Activated T-cell treated with anti-CD3 and anti-CD28 coated beads, Interleukin-2, amount 50 U/mL, for 1 hour (primary cell): ENCODE measurements at places on chromosomes 7 and 10.

GRCh38 chr7:151632750-151633515, 113.2 kb upstream of the RHEB start:
- peak; percentile 62 for DNase-seq

GRCh38 chr7:92133133-92133736, 1.0 kb downstream of the CYP51A1 start:
- DNase-seq: no peak

- no peak for DNase-seq
Observed at GRCh38 chr7:116679500-116679899, 7.5 kb downstream of the MET start.

DNA sequence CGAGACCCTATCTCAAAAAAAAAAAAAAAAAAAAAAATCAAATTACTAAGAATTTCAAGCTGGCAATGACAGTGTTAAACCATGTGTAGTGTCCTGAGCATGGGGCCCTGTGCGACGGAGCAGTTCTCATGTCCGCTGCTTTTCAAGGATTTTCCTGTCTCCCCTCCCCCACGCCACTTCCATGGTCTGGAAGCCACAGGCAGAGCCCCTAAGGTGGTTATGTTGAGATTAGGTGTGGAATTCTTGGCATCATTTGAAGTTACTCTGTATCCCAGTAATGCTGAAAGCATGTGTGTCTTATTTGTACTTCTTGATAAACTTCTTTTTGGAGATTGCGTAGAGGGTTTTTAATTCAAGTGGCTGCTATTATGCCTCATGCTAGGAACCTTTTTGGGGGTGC, 65.2 kb downstream of the PFKFB3 start:
- DNase-seq: no peak

- DNase-seq: no peak
Observed at GRCh38 chr10:123808906-123809305, 82.7 kb downstream of the CPXM2 start.

DNA sequence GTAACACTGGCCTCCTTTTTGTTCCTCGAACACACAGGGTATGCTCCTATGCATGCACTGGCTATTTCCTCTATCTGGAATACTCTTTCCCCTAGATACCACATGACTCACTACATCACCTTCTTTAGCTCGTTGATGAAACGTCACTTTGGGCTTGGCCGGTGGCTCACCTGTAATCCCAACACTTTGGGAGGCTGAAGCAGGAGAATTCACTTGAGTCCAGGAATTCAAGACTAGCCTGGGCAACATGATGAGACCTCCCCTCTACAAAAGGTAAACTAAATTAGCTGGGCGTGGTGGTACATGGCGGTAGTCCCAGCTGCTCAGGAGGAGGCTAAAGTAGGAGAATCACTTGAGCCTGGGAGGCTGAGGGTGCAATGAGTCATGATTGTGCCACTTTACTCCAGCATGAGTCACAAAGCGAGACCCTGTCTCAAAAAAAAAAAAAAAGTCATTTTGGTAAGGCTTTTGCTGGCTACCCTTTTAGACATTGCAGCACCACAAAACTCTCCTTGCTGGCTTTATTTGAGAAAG, 14.5 kb downstream of the ANKIB1 start:
- no peak for DNase-seq

DNA sequence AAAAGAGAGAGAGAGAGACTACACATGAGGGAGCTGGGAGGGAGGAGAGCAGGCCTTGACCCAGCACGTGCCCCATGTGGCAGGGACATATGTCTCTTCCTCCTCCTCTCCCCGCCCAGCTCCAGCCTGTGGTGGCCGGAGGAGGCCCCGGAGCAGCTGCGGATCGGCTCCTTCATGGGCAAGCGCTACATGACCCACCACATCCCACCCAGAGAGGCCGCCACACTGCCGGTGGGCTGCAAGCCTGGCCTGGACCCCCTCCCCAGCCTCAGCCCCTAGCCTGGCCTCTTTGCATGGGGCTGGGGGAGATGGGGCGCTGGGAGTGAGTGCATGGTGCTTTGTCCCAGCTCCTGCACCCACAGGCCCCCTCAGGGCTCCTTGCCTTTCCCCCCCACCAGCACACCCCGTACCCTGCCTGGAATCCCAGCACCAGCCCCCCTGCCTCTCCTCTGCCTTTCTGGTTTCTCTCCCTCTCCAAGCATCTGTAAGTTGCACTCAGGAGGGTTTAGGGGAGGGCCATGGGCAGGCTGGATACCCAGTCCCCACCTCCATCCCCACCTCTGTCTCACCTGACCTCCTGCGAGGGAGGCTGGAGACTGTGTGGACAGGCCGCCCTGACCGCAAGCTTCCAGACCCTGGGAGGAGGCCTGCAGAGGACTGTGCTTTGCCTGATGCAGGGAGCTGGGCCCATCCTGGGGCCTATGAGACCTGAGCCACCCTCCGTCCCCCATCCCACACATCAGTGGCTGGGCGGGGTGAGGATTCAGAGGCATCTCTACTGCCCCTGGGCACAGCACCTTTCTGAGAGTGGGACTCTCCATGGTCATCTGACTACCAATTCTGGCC, 4.8 kb downstream of the UPK3B start:
- no peak for DNase-seq

DNA sequence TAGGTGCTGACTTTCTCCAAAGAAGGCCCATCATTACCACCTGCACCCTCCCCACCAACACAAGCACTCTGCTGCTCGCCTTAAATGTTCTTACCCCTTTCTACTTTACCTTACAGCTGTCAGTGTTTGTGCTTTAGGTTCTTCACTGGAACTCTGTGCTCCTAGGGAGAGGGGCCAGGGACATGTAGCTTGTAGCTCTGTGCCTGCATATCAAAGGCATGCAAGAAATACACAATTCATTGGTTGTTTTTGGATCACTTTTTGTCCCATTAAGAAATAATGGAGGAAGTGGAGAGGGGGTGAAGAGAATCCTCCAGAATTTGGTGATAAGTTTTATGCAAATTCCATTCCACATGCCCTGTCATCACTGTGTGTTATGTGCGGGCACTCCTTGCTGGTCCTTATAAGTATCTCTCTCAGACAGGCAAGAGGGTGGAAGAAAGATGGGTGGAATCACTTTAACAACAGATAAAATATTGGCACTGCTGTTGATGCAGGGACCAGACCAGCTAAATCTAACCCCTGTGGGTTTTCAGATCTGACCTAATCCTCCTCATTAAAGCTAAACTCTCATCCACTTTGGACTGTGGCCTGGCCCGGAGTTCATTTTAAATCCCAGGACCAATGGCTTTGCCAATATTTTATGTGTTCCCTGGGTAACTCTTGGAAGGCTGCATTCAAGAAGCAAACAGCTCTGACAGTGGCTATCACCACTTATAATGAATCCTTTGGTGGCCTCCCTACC, 375.8 kb upstream of the NFE2L3 start:
- no peak for DNase-seq

- DNase-seq: no peak
Observed at GRCh38 chr10:10313149-10313835, 704.4 kb upstream of the CELF2 start.

DNA sequence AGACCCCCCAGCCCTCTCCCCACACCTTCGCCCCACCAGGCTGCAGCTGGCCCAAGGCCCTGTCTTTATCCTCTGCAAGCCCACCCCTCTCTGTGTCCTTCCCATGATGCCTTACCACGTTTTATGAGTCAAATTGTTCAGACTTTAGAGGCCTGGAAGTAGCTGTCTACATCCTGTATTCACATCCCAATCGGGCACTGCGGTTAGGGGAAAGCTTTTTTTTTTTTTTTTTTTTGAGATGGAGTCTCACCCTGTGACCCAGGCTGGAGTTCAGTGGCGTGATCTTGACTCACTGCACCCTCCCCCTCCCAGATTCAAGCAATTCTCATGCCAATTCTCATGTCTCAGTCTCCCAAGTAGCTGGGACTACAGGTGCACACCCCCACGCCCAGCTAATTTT, 121.5 kb upstream of the SH2B2 start:
- no peak for DNase-seq

GRCh38 chr7:110071192-110071591, 1019.7 kb upstream of the LRRN3 start:
- DNase-seq: no peak

DNA sequence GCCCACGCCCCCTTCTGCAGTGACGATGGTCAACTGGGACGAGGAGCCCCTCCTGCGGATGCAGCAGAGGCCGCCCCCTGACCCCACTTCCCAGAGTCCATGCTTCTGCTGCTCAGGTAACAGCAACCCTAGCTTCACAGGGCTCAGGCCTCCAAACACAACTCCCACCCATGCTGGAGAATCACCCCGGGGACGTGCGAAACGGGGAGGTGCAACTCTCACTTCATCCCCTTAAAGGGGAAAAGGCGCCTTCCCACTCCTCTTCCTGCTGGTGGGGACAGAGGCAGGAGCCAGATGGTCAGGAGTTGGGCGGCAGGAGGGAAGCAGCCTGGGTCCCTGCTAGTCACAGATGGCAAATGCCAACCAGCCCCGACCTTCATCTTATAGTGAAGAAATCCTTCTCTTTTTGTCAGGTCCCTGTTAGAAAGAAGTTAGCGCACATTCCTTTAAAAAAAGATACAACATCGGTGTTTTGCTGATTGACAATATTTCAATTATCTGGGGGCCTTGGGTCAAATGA, 155.4 kb downstream of the DIP2C start:
- DNase-seq: no peak

DNA sequence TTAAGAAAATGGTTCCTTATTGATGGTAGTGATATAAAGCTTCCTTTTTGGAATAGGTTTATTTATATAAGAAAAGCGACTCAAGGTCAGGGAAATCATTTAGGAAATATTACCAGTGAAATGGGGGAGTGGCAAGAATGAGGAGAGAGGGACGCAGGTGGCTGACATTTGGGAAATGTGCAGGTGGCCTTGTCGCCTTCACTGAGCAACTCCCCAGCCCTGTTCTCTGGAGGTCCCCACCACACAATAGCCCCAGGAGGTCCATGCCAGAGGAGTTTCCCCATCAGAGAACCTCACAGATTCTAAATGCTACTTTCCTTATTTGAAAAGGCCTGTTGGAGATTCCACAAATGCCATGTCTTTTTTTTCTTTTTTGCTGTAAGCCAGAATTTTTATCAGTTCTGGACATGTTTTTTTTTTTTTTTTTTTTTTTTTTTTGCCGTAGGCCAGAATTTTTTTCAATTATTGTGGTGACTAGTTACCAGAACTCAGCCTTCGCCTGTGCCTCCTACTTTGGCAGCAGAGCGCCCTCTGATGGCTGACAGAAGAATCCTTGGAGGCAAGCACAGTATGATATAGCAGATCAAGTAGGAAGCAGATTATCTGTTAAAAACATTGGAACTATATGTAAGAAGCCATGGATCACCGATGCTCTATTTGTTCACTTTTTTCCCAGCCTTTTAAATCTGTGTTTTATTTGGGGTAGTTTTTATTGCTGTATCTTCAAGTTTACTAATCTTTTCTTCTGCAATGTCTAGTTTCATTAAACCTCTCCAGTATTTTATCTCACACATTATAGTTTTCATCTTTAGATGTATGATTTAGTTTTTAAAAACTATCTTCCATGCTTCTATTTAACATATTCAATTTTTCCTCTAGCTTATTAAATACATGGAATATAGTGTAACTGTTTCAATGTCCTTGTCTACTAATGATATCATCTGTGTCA, 18.6 kb downstream of the OPALIN start:
- peak; percentile 38 for DNase-seq

GRCh38 chr10:89032141-89032891, 41.7 kb downstream of the FAS start:
- DNase-seq: no peak

GRCh38 chr7:36283711-36284130, 105.9 kb upstream of the ANLN start:
- peak; percentile 22 for DNase-seq

- no peak for DNase-seq
Observed at GRCh38 chr10:98086837-98087708, 47.4 kb upstream of the R3HCC1L start.

- no peak for DNase-seq
Observed at GRCh38 chr7:158950914-158951635, 94.7 kb downstream of the DYNC2I1 start.

- DNase-seq: no peak
Observed at GRCh38 chr10:72323108-72323749, 31.5 kb downstream of the DNAJB12 start.

DNA sequence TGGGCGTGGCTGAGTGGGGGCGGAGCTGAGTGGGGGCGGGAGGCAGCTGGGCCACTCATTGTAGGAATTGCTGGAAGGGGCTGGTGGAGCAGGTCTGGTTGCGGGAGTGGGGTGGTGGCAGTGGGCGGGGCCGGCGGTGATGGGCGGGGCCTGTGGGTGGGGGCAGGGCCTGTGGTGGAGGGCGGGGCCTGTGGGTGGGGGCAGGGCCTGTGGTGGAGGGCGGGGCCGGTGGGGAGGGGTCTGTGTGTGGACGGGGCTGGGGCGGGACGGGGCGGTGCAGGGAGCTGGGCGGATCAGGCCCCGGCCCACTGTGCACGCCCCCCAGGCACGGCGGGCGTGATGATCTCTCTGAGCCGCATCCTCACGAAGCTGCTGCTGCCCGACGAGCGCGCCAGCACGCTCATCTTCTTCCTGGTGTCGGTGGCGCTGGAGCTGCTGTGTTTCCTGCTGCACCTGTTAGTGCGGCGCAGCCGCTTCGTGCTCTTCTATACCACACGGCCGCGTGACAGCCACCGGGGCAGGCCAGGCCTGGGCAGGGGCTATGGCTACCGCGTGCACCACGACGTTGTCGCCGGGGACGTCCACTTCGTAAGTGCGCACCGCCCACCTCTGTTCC, 14.0 kb downstream of the SLC29A4 start:
- peak; percentile 74 for DNase-seq

DNA sequence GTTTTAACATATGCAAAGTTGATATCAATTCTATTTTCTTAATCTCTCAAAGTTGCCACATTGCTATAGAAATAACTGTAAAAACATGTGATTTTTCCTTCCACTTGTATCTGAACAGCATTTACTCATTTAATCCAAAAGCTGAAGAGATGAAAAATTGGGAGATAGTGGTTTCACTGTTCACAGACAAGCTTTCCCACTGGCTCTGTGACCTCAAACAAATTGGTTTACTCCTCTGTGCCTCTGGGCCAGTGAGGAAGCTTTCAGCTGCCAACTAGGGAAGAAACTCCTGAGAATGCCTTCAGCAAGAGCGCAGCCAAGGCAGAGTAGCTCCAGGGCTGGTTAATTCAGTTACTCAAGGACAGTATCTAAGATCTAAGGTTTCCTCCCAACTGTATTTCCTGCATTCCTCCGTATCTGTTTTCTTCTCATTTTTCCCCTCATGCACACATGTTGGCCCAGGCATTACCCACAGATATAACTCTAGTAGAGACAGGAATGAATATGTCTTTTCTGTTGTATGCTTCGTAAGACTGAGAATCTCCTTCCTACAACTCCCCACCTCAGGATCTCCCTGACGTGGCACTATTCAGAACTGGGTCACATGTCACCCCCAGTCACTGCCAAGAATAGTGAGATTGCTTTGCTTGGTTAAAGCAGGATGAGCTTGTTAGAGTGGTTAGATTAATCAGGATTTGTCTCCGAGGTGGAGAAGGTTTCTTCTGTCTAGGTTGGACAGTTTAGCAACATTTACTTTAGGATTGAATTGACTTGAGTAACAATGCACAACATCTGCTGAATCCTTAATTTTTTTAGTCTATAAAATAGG, 315.7 kb downstream of the NRG3 start:
- DNase-seq: no peak
